Breast epithelium (tissue), 4 donors: ENCODE measurements at places on chromosomes 7 and 10. TPM values are rescaled to one million over a fixed set of nuclear protein-coding genes. Genes with fewer than 3 reads are reported as not detected.

DNA sequence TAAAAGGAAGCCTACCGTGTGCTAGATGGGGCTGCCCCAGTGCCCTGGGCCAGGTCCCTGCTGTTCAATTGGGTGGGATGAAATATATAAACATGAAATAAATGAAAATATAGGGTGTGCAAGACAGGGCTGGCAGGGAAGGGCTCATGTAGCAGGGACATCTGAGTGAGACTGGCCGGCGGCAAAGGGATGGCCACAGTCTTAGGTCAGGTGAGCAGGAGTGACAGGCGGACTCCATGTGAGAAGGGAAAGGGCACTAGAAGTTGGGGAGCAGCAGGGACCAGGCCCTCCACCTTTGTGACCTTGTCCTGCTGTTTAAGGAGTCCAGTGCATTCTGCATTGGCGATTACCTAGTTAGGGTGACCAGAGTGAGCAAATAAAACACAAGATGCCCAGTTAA lies 207.6 kb upstream of the ZNF32 start:
- no peak for DNase-seq

The MAGI2 gene
- 22.7 TPM for total RNA-seq

- no peak for DNase-seq
These were observed 60.9 kb downstream of the RELN start for GRCh38 chr7:103928581-103928980.

GRCh38 chr7:117793976-117794375 lies 79.3 kb downstream of the CTTNBP2 start:
- no peak for DNase-seq

DNA sequence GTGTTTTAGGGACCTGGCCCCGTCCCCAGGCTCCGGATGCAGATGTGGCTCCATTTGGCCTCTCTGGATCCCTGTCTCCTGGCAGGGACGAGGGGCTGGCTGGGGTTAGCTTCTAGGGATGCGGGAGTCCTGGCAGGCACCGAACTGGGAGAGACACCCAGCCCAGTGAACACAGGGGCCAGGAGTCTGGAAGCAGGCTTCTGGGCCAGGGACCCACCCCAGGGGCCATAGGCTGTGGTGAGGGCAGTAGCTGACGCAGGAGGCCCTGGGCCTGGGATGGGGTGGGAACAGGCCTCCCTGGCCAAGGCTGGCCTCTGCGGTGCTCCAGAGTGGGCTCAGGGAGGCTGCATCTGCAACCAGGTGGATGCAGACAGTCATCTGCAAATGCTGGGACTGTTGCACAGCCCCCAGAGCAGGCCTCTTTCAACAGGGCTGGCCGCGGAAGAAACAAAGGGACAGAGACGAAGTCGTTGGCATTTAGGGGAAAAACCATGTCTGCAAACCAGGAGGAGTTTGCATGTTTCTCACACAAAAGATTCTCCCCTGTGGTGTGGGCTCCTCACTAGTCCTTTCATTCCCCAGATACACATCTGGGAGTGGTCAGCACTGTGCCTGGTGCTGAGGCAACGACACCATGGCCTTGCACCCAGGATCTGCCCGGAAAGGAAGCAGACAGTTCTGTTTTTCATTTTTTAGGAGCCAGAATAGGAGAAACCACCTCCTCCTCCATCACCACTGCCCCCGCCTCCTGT lies 36.4 kb upstream of the ZNF488 start:
- DNase-seq: no peak

The GJD4 gene
- total RNA-seq: not detected

DNA sequence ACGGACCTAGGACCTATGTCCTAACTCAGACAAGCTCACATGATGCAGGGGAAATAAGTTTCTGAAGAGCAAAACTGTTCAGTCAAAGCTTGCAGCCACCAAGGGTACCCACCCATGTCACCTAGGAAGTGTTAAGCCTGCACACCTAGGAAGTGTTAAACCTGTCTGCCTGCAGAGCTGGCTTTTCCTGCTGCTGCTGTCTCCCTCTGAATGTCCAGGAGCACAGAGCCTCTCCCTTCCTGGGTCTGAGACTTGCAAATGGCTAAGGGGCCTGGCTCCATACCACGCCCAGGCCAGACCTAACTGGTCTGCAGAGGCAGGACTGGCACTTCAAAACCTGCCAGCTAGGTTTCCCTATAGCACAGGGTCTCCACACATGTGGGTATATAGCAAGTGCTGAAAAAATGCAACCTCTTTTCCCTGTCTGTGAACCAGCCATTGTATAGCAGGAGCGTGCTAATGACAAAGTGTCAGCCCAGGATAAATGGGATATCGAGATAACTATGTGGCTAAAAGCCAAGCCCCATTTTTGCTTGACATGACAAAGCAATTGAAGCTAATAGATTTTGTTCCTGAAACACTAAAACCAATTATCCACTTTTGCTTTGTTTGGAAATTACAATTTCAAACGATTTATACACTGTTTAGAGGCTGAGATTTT lies 1.5 kb downstream of the GDF2 start:
- DNase-seq: no peak

DNA sequence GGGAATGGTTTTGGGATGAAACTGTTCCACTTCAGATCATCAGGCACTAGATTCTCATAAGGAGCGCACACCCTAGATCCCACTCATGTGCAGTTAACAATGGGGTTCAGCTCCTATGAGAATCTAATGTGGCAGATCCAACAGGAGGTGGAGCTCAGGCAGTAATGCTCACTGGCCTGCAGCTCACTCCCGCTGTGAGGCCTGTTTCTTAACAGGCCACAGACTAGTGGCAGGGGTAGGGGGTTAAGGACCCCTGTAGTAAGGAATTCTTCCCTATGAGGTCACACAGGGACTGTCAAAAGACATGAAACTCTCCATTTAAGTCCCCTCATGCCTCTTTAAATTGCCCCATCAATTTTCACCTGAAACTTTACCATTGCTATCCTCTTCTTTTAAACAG lies 8.0 kb downstream of the HGF start:
- no peak for DNase-seq

DNA sequence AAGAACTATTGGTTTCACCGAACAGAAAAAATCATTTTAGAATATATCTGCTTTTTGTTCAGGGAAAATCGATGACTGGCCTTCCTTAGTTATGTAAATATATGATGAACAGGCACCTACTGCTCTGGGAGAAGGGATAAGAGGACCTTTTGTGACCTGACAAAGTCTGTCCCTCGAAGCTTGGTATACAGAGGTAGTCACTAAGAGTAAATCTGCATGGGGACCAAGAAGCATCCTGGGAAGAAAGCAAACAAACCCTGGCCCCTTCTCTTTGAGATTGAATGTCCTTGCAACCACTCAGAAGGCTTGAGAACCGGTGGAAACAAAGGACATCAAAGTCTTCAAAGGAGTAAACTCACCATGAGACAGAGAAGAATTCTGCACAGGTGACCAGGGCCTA lies 52.3 kb downstream of the SKIDA1 start:
- DNase-seq: no peak

GRCh38 chr10:61286686-61287085 lies 166.5 kb downstream of the TMEM26 start:
- DNase-seq: no peak

DNA sequence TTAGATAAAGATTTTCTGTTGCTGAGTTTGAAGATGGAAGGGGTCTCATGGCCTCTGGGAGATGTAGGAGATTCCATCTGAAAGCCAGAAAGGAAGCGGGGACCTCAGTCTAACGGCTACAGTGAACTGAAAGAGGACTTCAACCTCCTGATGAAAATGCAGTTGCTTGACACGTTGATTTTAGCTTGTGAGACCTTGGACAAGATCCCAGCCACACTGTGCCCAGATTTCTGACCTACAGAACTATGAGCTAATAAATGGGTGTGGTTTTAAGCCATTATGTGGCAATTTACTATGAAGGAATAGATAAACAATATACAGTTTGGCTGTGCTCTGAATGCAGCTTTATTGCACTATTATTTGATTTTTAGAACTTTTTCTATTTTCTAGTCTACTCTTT lies 342.3 kb upstream of the SEMA3D start:
- no peak for DNase-seq

GRCh38 chr10:18104223-18104872 lies 35.9 kb upstream of the CACNB2 start:
- no peak for DNase-seq

GRCh38 chr7:117986645-117987269 lies 113.5 kb upstream of the CTTNBP2 start:
- no peak for DNase-seq

- DNase-seq: no peak
These were observed 41.3 kb upstream of the KMT2C start for GRCh38 chr7:152477079-152477478.

The IFIT5 gene
- 16.0 TPM for total RNA-seq

GRCh38 chr10:120979435-120980278 lies 128.5 kb downstream of the WDR11 start:
- DNase-seq: peak; percentile 28

The KCND2 gene
- 2.6 TPM for total RNA-seq

DNA sequence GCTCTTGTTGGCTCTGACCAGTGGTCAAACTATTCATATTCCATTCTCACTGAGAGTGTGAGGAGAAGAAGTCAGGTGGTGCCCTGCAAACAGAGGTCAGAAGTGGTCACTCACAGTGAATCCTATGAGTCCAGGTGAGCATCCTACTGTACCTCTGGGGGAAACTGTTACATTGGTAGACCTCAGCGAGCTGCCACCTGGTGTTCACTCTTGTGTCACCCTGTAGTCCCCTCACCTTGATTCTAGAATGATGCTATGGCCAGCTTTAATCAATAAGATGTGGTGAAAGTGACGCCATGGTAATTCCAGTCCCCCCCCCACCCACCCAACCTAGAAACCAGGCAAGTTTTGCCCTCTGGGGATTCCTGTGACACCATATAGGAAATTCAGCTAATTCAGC lies 1.2 kb upstream of the AMPH start:
- DNase-seq: no peak

The AGAP5 gene
- total RNA-seq: 5.4 TPM

- DNase-seq: no peak
These were observed 25.1 kb downstream of the HDAC9 start for GRCh38 chr7:18520450-18521235.

GRCh38 chr7:44990109-44991023 lies 9.6 kb upstream of the CCM2 start:
- DNase-seq: no peak

DNA sequence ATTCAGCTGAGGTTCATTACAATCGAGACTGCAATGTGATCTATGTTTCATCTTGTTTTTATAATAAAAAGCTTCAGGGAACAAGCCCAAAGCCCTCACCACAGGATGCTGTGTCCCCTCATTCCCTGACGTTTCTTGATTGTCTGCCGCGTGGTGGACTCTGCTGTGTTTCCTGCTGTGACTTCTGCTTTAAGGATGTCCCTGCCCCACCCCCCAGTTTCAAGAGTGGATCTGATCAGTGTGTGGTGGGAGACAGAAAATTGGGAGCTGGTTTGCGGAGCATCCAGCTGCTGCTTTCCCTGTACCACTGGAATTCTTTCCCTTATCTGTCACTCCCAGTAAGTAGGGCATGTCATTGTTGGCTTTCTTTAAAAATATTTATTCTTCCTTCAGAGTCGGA lies 86.2 kb downstream of the CREM start:
- no peak for DNase-seq

DNA sequence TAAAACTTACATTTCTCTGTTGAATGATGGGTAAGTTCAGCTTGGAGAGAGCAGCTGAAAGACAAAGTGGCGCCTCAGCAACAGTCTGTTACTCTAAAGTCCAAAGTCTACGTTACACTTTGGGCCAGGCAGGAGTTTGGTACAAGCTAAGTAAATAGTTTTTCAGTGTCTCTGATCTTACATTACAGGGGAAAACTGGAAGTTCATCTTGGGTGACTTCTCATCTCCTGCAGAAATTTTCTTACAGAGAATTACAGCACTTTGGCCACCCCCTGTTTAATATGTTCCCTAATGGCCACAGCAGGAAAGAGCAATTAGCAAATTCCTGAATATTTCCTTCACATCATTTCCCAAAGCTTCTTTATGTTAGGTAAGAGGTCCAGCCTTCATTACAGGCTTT lies 67.1 kb downstream of the ABCC2 start:
- DNase-seq: no peak

DNA sequence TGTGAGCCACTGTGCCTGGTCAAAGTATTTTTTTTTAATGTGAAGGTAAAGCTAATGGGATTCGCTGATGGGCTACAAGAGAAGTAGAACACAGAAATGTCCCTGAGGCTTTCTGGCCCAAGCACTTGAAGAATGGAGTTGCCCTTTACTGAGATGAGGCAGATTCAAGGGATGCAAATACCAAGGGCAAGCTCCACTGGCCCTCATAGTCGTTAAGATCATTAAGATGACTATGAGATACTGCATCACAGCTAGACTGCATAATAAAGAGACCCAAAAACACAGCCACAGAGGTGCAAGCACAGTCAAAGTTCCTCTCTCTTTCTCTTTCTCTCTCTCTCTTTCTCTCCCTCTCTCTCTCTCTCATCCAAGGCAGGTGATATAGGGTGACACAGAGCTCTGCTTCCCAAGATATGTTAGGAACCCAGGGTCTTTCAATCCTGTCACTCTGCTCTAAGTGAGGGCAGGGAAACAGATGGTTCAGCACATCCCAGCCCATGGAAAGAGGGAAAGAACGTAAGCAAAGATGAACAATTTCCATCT lies 117.4 kb downstream of the SFMBT2 start:
- no peak for DNase-seq

- DNase-seq: no peak
These were observed 61.9 kb downstream of the SYPL1 start for GRCh38 chr7:106050002-106050745.

The LBX1 gene
- not detected for total RNA-seq

DNA sequence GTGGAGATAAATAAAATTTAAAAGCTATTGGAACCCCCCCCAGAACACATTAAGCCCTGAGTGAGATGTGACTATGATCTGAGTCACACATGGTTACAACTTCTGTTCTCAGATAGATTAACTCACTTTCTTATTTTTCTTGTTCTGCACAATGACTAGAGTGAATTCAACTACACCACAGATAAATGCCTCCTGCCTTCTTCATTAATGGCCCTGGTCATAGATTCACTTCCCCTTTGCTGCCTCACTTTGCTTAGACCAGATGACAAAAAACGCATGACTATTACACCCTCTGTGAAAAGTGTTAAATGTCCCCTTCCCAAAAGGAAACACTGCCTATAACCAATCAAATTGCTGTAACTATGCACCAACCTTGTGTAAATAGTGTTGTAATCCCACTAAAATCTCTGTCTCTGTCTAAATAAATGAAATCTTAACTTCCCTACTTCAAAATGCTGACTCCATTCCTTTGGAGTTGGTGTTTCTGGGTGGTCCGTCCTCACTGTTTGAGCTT lies 49.4 kb downstream of the AKR1D1 start:
- DNase-seq: no peak

- DNase-seq: no peak
These were observed 148.4 kb downstream of the PLXDC2 start for GRCh38 chr10:19964625-19965024.

The NACAD gene
- 7.5 TPM for total RNA-seq

GRCh38 chr10:122362621-122363020 lies 11.9 kb upstream of the PLEKHA1 start:
- DNase-seq: no peak

The TSPAN15 gene
- total RNA-seq: 53.3 TPM

The PRLHR gene
- not detected for total RNA-seq

The OR13A1 gene
- 0.15 TPM for total RNA-seq
